ENCODE measurements at places on chromosomes 16 and 17.

DNA sequence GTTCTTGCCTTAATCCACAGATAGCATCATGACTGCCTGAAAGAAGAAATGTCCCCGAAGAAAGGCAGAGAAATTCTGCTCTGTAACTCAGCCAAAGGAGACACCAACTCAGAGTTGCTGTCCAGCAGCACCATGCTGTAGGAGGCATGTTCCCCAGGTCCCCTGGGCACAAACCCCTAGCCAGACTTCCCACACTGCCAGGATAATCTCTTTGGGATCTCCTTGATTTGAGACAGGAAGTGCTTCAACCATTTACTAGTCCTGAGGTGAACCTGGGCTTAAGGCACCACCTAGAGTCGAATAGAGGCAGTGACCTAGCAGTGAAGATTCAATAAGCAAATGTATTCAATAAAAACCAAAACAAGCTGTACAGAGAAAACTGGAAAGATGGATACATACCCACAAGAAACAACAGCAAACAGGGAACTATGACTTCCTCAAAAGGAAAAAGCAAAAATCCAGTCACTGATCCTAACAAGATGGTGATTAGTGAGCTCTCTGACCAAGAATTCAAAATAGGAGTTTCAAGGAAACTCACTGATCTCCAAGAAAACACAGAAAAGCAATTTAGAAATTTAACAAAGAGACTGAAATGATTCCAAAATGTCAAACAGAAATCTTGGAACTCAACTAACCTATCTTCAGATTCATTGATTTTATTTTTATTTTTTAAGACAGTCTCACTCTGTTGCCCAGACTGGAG, 5.7 kb downstream of the OR4D2 start:
- peak; percentile 71 for DNase-seq

DNA sequence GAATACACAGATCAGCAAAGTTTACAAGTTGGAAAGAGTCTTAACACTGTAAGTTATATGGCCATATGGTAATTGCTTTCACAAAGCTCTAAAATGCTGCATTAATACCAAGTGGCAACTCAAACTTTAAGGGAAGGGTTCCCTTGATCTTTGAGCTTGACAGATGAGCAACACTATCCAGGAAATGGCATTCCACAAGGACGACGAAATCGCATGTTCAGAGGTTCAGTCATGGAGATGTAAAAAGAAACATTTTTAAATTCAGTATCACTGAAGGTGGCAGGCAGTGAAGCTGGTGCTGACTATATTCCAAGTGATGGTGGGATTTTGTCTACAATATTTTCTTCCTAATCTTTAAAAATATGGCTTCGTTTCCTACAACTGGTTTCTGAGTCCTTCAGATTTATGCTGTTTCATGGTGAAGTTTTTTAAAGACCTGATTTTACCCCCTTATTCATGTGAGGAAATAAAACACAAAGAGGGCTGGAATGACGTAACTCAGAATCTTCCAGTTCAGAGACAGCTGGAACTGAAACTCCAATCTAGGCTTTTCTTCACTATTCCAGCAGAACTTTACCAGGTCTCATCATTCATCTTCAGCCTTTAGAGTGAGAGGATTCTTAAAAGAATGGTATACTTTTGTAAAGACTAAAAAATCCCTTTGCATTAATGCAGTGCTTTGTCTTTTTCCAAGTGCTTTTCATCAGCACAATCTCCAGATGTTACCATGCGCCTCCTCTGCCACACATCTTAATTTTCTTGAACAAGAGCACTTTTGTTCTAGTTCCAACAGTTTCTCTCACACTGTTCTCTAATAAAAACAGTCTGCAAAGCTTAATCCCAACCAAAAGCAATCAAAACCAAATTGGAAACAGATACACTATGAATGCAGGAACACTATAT, 20.2 kb downstream of the CHCT1 start:
- no peak for DNase-seq

GRCh38 chr17:80604670-80605010, 60.0 kb downstream of the RPTOR start:
- DNase-seq = no peak

DNA sequence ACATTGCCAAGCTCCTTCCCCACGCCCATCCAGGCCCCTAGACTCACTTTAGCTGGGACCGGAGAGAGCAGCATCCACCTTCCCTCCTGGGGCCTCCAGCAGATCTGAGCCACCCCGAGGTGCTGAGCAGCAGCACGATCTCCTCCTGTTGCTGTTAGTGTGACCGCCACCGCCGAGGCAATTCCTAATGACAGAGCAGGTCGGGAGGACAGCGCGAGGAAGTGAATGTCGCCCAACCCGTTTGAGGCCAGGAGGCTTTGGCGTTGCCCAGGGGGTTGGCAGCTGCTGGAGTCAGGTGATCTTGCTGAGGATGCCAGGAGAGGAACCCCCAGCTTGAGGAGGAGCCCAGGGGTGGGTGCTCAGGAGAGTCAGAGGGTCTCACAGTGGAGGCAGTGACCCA, at the start of gene RNF222:
Gene RNF222 (minus strand): TSS at position 192 of the 400 bp plus-strand sequence. CDS start 4,366 bp downstream, outside the sequence.
- no peak for DNase-seq

DNA sequence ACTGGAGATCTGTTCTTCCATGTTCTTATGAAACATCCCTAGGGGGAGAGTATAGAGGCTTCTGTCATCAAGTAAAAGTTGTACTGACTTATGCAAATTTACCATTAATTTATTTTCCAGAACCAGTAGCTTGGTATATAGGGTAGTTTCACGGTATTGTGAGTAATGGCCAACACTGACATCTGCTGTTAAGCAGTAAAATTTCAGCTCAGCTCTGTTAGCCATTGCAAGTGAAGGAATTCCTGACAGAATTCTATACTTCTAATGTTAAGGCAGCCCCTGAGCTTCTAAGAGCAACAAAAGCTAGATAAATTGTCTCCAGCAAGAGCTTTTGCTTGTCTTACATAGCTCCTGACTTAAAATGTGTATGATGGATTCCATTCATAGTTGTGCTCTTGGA, 613.5 kb upstream of the C16orf82 start:
- DNase-seq = no peak

- DNase-seq = no peak
Observed at GRCh38 chr17:4591529-4591928, 7.2 kb downstream of the SMTNL2 start.
